Activated T-helper 1 cell treated with anti-CD3 and anti-CD28 coated beads, Interleukin-2, amount 50 U/mL, for 16 hours (primary cell): ENCODE measurements at places on chromosomes 4 and X.

- no peak for DNase-seq
Observed at GRCh38 chr4:159104694-159105414, 2.0 kb downstream of the RAPGEF2 start.

GRCh38 chr4:116027311-116027710, 913.9 kb upstream of the NDST4 start:
- DNase-seq = no peak

GRCh38 chr4:76589402-76589801, 154.4 kb downstream of the SHROOM3 start:
- DNase-seq = no peak

DNA sequence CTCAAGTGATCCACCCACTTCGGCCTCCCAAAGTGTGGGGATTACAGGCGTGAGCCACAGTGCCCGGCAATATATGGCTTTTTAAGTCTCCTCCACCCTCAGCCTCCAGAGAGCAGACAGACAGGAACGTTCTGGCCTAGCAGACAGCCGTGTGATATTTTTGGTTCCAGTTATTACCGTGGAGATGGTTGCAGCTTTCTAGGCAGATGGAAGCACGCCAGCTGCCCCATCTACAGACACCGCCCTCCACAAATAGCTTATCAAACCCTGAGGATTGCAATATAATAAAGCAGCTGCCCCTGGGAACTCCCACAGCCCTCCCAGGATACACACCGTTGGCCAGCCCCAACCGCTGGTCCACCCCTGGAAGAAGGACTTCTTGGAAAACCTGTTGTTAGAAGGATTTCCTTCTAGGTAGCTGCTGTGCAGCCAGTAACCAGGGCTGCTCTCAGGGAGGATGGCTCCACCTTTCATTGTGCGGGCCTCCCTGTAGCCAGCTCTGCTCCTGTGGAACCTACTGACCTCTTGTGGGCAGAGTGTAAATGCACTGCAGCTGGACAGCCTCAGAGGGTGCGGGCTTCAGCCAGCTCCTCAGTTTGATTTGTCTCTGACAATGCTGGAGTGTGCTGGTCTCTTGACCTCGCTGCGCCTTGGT, 44.0 kb downstream of the SLC25A5 start:
- no peak for DNase-seq

DNA sequence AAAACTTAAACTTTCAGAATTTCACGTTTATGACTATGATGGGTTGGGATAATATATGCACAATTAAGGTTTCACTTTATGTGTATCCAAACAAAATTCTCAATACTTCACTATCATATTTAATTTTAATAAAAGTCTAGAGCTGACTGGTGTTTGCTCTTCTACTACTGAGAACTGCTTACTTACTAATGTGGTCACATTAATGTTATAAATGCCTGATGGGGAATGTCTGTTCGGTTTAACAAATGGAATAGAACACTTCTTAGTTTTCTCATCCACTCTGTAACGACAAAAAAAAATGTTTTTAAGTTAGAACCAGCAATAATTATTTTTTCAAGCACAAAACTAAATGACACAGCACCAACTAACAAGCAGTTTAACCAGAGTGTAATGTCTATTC, 34.3 kb downstream of the CDKL2 start:
- DNase-seq = no peak

DNA sequence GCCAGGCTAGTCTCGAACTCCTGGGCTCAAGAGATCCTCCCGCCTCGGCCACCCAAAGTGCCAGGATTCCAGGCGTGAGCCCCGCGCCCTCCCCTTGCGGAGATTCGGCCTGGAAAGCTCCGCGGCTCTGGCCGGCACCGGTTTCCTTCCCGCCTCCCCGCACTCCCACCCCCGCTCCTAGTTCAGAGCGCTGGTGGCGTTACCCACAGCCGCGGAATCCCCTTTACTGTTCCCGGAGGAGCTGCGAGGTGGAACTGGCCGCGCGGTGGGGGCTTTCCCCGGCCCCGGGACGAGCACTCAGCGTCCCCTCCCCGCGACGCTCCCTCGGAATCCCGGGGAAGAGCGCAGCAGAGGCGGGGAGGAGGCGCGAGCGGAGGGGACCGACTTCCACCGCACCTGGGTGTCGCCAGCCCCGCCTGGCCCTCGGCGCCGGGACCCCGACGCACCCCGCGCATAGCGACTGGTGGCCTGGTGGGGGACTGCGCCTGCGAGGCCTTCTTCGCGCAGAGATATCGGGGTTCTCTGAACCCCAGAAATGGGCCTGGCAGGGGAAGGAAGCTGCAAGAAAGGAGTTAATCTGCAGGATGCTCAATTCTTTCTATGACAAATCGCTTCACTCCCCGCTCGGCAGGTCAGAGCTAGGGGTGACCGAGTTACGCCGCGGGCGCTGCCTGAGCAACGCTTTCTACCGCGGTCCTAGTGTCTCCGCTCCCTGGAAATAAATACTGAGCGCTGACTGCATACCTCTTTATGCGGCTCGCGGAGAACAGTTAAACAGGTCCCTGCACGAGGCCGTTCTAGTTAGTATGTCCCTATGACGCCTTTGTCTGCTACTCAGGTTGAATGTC, 14.6 kb upstream of the SLC25A4 start:
- DNase-seq = no peak

DNA sequence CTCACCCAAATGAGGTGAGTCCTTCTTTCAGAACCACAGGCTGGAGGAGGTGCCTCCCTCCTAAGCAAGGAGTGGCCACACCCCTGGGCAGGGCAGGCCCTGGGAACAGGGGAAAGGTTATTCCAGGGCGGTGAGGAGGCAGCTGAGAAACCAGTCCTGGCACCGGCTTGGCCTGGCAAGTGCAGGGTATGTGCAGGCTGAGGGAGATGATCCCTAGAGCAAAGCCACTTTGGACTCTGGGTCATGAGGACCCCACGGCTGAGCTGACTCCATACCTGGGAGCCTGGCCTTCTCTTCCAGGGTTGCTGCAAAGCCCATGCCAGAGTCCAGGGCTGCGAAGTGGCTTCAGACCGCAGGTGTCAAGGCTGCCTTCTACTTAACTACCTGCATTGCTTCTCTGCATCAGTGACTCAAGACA, 49.5 kb upstream of the HELT start:
- DNase-seq = no peak

GRCh38 chr4:152709675-152710438, 30.1 kb upstream of the TMEM154 start:
- no peak for DNase-seq

GRCh38 chr4:45410701-45411210, 684.4 kb upstream of the GNPDA2 start:
- no peak for DNase-seq
